ENCODE measurements at places on chromosomes 6 and 20.

DNA sequence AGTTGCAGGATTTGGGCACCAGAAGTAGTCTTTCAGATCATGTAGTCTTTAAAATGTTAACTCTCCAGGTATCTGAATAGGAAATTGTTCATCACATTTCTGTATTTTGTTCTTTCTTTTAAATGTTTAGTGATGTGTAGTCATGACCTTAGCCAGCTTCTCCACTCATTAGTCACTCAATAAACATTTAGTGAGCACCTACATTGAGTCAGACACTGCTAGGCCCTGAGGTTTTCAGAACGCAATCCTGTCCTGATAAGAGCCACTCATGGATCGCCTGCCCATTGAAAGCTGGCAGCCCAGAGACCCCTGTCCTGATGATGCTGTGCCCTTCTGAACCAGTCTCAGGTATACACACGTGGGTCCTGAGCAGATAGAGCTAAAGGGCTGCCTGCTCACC, 163.4 kb upstream of the HEY2 start:
- DNase-seq: no peak

DNA sequence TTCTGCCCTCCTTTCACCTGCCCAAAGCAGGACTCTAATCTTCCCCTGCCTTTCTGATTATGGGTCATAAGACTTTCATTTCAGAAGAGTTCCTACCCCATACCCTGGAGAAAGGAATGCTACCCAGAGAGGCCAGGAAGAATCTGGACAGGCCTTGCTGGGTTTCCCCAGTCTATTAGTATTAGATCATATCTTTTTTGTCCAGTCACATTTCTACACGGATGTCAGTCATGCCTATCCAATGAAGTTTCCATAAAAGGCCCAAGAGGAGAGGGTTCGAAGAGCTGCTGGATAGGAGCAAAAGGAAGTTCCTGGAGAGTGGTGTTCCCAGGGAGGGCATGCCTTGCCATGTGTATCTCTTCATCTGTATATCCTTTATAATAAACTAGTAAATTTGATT, 3.2 kb downstream of the POLH start:
- no peak for DNase-seq

DNA sequence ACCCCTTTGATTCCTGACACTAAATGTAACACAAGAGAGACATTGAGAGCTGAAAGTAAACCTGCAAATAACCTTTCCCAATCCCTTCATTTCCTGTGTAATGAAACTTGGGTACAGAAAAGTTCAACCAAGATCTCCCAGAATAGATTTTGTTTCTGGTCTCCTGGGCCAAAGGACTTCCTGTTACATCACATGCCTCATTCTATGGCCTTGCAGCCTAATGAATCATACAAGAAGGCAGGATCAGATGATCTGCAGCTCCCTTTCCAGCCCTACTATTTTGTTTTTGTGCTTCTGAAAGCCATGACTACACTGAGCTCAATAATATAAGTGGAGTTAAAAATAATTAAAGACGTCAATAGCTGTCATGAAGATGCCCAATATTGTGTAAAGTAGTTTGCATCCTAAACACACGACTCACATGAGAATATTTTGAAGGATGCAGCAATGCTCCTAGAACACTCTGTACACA, 73.4 kb upstream of the NOX3 start:
- DNase-seq: no peak

DNA sequence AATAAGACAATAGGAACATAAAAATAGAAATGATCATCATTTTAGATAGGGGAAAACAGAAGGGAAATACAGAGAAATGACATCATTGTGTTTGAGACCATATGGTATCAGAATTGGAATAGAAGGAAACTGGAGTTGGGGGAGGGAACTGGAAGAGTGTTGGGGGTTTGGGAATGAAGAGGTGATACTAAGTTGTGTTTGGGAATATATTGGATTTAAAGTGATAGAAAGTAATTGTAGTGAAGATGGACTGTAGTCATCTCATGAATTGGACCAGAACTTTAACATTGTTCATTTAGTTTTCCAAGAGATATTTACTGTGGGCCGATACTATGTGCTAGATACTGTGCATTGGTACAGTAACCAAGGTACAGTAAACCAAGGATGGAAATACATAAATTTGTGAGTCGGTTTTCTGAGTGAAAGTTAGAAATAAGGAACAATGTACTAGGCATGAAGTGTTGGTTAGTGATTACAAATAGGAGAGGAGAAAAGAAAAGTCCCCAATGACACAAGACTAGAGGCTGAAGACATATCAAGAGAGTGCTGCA, 32.3 kb downstream of the KCNQ5 start:
- DNase-seq: no peak

GRCh38 chr6:44742201-44742600, 354.7 kb downstream of the CDC5L start:
- no peak for DNase-seq

DNA sequence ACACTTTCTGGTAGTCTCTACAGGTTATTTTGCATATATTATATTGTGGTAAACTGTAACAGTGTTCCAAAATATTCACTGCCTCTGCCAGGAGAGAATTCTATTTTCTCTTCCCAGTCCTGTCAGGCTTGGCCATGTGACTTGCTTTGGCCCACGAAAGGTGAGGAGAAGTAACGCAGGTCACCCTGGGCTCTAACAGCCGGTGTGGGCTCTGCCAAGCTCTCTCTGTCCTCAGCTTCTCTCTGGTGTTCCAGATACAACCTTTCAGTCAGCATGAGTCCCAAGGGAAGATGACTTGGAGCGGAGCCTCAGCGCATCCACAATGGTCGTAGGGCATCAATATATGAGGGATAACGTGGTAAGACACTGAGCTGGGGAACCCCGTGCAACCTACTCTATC, 113.0 kb upstream of the RREB1 start:
- no peak for DNase-seq

- DNase-seq: no peak
Observed at GRCh38 chr20:14199111-14199510, 138.3 kb downstream of the FLRT3 start.

GRCh38 chr20:25271486-25272222, 23.8 kb downstream of the PYGB start:
- no peak for DNase-seq

GRCh38 chr6:89989742-89990141, 95.5 kb downstream of the GJA10 start:
- DNase-seq: no peak

GRCh38 chr6:52511572-52512151, 65.2 kb downstream of the TRAM2 start:
- no peak for DNase-seq

GRCh38 chr20:11718474-11719094, 199.1 kb upstream of the BTBD3 start:
- no peak for DNase-seq

DNA sequence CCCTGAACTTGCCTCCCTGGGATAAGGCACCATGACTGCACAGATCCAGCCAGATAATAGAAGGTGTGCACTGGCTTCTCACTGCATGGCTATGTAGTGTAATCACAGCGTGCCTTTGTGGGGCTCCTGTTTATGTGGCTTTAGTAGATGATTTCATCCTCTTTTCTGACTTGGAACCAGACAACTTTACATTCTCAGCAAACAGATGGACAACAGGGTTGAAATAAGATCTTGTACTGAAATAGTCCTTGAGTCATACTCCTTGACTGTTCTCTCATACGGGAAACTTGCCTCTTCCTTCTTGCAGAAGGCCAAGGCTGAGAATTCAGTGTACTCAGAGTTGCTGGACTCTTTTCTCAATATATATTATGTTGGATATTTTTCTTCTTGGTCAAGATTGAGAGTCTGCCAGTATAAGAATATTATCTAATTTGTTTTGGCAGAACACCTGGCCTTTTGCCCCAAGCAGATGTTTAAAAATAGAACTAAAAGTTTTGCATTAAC, 25.0 kb upstream of the RNF144B start:
- no peak for DNase-seq

DNA sequence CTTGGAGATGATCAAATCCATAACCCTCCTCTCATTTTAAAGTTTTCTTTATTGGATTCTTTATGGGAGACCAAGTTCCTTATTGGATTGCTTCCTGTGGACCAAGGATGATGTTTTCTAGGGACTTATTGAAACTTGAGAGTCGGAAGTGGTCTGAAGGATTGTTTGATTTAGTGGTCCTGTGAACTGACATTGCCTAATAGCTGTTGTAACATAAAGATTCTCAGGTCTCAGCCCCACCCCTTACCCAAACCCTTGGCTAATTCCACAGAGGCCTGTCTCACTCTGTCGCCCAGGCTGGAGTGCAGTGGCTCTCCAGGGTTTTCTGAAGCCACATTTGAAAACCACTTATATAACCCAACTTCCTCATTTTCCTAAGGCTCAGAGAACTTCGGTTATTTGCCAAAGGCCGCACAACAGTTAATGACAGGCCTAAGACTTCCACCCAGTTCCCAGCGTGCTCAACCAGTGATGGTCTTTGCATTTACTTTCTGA, 77.0 kb downstream of the ATXN1 start:
- DNase-seq: no peak

DNA sequence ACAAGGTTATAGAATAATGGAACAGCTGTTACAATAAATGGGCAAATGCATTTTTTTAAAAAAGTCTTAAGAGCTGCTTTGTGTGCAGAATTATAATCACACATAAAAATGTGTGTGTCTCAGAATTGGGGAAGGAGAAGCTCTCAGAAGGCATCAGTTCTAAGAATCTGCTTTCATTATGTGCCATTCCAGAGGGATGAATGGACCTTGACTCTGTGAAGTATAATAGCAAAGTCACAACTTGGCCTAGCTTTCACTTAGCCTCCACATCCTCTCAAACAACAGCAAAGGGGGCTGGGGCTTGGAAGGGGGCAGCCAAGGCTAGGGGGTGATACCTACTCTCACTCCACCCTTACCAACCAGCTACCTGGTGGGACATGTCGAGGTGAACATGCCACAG, 265.0 kb downstream of the CDC5L start:
- no peak for DNase-seq

GRCh38 chr20:47487175-47487917, 14.3 kb upstream of the NCOA3 start:
- DNase-seq: no peak

DNA sequence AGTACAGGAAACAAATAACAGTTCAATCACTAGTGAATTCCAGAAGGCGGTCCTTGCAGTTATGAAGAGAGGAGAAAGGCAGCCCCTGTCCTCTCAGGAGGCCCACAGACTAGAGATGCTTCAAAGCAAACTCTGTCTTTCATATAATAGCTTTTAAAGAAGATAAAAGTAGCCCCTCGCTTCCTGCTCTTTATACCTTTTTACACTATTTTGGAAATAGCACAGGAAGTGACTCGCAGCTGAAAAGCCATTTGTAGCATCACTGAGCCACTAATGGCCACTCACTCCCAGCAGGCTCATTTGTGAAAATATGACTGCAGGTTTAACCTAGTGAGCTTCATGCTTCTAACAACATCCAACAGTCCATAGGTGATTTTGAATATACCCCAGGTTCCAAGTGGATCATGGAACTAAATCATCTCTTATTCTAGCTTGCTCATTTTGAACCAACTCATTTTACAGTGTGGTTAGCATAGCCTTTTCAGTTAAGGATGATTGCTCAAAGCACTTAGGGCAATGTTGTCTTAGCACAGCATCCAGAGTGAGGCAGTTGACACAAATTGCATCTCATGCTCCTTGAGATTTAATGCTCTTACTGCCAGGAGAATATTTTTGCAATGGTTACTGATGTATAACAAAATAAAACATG, 136.0 kb upstream of the NRSN1 start:
- DNase-seq: peak; percentile 81

DNA sequence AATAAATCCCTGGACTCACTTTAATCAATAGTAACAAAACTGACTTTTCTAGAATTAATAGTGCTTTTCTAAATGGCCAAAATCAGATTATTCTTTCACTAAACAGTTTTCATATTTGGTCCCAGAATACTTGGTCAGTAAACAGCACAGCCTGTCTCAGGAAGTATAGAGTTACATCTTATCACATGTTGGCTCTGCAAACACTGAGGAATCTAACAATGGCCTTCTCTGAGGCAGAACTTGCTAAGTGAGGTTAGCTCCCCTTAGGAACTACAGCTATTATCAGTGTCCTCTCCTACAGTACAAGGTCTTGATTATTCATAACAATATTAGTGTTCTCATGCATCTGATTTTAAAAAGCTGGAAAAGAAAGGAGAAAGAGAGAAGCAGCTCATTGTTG, 1622.8 kb downstream of the HACE1 start:
- DNase-seq: no peak

GRCh38 chr6:35411066-35411465, 41.1 kb upstream of the FANCE start:
- DNase-seq: no peak

DNA sequence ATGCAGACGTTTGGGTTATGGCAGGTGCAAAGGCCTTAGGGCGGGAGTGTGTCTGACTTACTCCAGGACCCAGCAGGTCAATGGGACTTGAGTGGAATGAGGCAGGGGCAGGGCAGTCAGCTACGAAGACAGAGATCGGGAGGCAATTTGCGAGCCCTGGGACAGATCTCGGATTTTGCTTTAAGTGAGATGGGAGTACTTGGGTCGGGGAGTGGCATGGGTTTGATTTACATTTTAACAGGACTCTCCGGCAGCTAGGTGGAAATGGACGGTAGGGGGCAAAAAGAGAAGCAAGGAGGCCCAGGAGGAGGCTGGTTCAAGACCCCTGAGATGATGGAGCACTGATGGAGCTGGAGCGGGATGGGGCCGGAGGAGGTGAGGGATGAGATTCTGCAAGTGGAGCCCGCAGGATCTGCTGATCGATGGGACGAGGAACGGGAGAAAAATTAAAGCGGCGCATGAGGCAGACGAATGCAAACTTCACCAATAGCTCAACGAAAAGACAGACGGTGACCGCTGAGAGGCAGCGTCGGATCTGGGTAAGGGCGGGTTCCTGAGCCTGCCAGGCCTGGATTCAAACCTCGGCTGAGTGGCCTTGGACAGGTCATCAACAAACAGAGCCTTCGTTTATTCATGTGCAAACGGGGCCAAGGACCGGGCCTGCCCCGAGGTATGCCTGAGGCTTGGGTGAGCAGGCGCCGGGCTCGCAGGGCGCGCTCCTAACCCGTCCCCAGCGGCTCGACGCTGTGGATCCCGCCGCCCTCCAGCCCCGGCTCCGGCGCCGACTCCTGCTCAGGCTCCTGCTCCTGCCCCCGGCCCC, 756 bp upstream of the RBCK1 start:
- no peak for DNase-seq

GRCh38 chr6:5173810-5174209, 86.9 kb downstream of the LYRM4 start:
- DNase-seq: no peak

GRCh38 chr6:148593130-148593812, 153.6 kb upstream of the UST start:
- DNase-seq: no peak

All from NCI-H1436 treated with DMSO at 0.1 percent for 48 hours (cell line).